Stimulated activated CD4-positive, alpha-beta T cell treated with anti-CD3 and anti-CD28 coated beads, Interleukin-2, amount 100 ng/mL, for 48 hours (primary cell): ENCODE measurements at places on chromosomes 3 and 15.

- no peak for DNase-seq
Measured at GRCh38 chr3:132595014-132595413, 2.1 kb upstream of the ACKR4 start.

GRCh38 chr15:20348291-20348899 is 193.2 kb downstream of the GOLGA6L6 start:
- DNase-seq: no peak

- DNase-seq: no peak
Measured at GRCh38 chr3:186096290-186096689, 12.6 kb downstream of the ETV5 start.

- no peak for DNase-seq
Measured at GRCh38 chr3:8303466-8303865, 198.2 kb upstream of the LMCD1 start.

DNA sequence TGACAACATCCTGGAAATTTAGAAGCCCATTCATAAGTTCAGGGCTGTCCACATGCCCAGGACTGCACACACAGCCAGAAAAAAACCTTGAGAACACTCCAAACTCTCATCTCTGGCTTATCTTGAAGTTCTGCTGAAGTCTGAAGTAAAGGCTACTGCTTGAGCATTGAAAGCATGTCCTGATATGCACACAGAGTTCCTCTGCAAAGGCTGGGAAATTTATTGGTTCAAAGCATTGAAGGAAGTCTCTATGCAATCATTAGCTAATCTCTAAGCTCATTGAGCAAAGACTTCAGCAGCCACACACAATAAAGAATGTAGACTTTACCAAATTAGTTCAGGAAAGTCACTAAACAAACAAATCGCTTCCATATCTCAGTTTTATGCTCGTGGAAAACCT is 162.0 kb upstream of the STT3B start:
- no peak for DNase-seq

DNA sequence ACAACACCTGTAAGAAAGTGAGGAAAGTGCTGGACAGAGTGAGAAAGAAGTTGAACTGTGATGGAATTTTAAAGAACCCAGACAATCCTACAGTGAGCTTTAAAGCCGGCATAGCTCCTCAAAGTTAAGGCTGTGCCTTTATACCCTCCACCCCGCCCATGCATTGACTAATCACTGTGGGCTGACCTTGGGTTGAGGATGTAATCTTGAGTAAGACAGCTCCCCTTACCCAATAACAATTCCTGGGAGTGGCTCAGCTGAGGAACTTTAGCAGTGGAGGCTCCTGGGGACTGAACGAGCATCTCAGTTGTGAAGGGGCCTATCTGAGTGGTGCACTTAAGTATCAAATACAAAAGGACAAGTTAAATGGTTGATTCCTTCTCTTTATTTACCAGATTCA is 35.7 kb upstream of the ZNF770 start:
- DNase-seq: no peak

DNA sequence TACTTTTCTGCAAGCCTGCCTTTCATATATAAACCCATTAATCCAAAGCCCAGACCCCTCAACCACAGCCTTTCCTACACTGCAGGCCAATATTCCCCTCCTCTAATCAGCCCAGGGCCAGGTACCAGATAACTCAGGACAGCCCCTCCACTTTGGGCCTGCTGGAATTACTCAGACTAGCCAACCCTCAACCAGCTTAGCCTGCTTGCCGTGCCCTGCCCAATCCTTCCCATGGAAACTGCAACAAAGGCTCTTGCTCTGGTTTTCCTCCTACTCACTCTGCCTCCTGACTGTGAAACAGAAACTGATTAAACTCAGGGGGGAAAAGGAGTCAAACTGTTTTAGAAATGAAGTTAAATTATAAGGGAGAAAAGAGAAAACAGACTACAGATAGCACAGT is 248.1 kb downstream of the KLF13 start:
- no peak for DNase-seq

DNA sequence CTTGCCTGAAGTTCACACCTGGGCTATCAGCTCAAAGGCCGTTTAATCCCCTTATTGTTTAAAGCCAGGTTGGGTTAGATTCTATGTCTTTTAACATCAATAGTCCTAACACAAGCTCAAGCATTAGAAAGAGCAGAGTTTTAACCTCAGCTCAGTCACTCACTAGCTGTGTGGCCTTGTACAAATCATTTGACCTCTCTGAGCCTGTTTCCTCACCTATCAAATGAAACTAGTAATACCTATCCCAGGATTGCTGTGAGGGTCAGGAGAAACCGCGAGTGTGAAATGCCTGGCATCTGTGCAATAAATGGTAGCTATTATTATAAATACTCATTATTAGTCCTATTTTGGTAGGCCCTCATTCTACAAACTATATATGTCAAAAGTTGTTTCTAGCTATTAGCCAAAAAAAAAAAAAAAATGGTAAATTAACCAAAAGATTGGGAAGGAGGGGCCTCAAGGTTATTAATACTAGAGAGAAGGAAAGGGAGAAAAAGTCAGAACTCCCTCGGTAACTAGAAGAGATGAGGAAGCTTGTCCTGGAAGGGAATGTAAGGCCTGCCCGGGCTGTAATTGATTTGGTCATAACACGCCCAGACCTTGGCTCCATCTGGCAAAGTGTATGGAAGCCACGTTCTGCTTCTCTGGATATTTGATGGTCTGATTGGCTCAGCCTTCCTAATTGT is 510.5 kb upstream of the PROK2 start:
- no peak for DNase-seq

GRCh38 chr15:34699968-34700640 is 54.7 kb downstream of the GJD2 start:
- no peak for DNase-seq

GRCh38 chr3:14522129-14522691 is 17.9 kb downstream of the GRIP2 start:
- no peak for DNase-seq

DNA sequence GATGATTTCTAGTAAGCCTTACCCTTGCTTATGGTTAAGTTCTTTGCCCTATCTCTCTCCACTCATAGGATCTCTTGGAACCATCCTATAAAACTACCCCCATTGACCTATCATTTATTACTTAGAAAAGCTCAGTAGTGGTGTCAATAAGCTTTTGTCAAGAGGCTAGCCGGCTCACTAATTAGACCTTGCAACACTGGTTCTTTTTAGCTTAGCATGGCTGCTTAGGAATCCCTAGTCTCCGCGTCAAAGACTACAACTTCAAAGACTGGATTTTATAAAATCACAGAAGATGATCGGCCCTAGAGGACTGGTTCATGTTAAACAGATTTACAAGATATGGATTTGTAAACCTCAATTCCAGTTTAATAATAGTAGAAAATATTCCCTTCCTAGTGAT is 7.6 kb downstream of the PPARG start:
- DNase-seq: no peak

GRCh38 chr15:70147178-70147760 is 49.6 kb upstream of the TLE3 start:
- DNase-seq: no peak

DNA sequence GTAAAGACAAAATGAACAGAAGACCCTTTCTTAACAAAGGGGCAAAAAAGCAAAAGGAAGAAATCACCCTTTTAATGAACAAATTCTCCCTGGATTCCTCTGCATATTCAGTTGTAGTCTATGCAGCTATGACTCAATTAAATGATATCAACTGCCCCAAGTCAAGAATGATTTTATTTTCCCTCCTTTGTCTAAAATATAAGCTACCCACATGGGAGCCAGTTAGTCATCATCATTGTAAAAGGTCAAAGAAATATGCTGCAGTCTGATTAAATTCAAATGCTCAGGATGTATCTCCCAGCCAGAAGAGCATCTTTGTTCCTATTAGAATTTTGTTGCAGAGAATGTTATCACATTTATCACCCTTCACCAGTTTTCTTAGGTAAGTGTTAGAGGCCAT is 84.0 kb downstream of the SST start:
- DNase-seq: no peak

- DNase-seq: no peak
Measured at GRCh38 chr3:122919291-122919610, 108.3 kb downstream of the SEMA5B start.

DNA sequence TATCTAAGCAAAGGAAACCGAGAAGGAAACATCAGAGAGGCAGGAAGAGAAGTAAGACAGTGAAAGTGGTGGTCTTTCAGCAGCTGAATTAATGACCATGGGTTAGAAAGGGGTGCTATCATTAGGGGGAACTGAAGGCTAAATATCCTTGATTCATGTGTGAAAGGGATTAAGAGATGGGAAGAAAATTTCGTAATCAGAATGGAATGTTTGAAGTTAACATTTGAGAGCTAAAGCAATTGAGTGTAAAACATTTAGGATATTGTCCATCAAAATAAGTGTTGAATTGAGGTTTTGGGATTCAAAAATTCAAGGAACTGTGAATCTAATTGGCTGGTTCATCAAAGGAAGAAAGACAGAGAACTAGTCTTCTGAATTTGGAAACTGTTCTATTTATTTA is 4.1 kb upstream of the ECT2 start:
- DNase-seq: no peak

DNA sequence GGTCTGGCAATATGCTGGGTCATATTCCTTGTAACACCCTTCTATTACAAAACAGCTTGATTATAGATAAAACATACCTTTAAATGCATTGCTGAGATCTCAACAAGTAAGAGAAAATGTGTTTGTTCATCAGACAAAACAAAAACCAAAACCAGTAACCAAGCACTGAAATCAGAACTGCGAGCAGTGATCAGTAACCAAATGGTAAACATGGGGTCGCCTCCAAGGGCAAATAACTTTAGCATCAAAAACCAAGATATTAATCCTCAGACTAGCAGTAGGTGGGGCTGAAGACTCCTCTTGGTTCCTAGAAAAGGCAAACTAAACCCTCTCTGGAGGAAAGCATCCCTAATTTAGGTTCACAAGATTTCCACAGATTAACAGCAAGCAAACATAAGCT is 6.6 kb upstream of the HESX1 start:
- no peak for DNase-seq

- no peak for DNase-seq
Measured at GRCh38 chr15:100932676-100933348, 13.7 kb downstream of the LRRK1 start.

DNA sequence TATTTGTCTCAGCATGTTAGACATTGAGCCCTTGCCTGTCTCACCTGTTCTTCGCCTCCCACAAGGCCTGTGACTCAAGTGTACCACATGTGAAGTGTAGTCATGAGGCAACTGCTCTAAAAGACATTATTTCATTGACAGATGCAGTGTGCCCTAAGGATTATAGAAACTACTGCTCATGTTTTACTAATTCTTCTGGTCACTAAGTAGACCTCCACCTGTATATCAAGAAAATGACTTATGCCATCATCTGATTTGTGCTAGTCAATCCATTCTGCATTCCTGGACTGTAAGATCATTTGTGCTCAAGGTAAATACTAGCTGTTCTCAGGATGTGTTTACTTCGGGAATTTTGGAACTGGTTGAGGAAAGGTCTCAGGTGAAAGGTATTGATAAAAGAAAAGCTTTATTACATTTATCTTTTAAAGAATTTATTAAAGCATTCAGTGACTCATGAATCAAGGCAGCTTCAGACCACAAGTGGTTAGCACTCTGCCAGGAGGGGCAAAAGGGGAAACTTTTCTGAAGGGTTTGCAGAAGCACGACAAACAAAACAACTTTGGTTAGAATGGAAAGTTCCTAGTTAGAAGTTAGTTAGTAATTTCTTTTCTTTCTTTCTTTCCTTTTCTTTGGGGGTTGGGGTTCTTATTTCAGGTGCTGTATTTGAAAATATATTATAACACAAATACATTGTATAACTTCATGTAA is 465.3 kb upstream of the CBLB start:
- peak; percentile 27 for DNase-seq

- no peak for DNase-seq
Measured at GRCh38 chr3:143100451-143100850, 19.1 kb upstream of the CHST2 start.

DNA sequence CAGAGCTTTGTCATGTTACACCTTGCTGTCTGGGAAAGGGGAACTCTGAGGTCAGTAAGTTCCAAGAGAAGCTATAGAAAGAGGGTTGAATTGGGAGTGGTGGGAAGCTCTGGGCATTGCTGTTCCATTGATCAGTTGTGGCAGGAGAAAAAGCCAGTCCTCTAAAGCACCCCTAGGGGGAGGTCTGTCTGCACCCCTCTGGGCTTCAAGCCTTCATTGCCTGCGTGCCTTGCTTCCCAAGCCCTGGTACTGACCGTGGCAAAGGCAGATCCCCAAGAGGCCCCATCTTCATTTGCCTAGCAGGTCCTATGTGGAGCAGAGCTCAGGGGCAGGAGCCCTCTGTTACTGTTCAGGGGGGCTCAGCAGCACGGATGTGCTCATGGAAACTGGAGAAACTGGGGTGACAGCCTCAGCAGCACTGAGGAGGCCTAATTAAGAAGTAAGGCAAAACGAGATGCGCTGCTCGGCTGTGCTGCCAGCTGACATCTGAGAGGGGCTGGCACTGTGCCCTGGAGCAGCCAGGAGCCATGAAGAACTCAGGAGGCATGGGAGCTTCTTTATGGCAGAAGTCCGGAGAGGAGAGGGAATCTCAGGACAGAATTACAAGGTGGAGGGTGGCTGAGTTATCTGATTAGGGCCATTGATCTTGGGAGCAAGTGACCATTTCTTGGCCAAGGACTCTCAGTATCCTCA is 270.9 kb downstream of the RPLP1 start:
- no peak for DNase-seq

GRCh38 chr3:150703299-150703755 is 393 bp downstream of the ERICH6 start:
- peak; percentile 18 for DNase-seq
